ENCODE measurements at places on chromosomes 6 and 20.

DNA sequence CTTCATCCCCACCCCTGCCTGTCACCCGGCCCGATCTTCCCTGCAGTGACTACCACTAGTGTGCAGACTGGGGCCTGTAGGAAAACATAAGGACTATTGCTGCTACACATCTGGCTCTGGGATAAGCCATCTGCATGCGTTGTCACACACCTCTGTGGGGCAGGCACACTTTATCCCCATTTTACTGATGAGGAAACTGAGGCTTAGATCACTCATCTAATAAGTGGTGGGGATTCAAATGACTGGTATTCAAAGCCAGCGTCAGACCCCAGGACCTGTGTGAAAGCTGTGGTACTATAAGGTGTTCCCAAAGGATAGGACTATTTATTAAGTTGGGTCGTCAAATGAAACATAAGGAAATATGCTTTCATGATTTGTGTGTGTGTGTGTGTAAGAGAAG lies 148.9 kb upstream of the RNF24 start:
- no peak for DNase-seq

GRCh38 chr6:56685102-56685733 lies 42.5 kb upstream of the DST start:
- no peak for DNase-seq

- DNase-seq, result no peak
These were observed 4.0 kb downstream of the VARS1 start for GRCh38 chr6:31791324-31792089.

DNA sequence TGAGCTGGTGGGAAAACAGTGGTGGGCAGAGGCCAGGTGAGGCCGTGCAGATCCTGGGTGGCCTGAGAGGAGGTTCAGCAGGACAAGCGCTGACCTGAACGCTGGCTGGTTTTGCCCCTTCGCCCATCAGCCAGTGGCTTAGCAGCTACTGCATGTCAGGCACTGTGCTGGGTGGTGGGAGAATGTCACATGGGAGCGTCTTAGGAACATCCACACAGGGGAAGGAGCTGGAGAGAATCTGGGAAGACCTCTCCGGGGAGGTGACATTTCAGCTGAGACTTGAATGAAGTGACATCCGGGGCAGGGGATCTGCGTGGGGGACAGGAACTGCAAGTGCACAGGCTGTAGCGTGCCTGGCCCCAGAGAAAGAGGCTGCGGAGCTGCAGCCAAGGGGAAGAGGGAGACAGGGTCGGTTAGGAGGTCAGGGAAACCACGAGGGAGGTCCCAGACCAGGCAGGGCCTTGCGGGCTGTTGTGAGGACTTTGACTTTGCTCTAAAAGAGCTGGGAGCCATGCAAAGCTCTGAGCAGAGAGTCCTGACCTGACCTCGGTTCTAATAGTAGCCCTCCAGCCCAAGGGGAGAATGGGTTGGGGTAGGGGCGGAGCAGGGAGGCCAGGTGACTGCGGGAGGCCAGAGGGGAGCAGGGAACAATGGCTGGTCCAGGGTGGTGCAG lies 156.8 kb upstream of the PTPN1 start:
- no peak for DNase-seq

GRCh38 chr6:161443848-161444247 lies 170.0 kb upstream of the AGPAT4 start:
- DNase-seq, result no peak

GRCh38 chr6:153123801-153124200 lies 7.3 kb downstream of the RGS17 start:
- no peak for DNase-seq

GRCh38 chr20:32089637-32090362 lies 19.7 kb upstream of the TM9SF4 start:
- DNase-seq, result no peak

GRCh38 chr6:169042061-169042460 lies 211.6 kb downstream of the THBS2 start:
- DNase-seq, result no peak

DNA sequence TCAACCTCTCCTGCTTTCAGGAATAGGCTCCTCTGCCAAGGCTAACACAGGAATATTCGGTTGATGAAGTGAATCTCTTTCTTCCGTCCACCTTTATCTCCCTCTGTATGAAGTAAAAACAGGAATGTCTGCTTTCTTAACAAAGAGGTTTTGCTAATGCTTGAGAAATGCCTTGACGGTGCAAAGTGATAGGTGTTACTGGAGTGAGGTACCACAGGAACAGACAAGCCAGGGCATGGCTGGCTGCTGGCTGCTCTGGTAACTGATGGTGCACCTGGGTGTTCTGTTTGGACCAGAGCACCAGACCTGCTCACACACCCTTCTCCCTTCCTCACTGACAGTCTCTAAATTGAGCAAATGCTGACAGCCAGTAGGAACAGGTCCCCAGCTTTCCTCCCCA lies 174.0 kb upstream of the FBXL4 start:
- no peak for DNase-seq

DNA sequence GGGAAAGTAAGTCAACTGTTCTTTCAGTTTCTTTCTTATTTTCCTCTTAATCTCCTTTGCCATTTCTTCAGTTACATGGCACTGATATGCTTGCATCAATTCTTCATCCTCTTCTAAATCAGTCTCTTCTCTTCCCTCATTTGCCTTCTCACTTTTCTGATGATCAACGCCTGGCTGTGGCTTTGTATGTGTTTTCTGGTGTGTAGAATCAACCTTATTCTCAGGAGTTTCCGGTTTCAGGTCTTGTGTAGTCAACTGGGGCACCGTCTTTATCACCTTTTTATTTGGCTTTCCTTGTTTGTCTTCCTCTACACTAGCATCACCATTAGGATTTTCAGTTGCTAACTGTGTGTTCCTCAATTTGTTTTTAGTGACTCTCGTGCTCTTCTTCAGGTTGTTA lies 31.6 kb downstream of the AHI1 start:
- DNase-seq, result no peak

DNA sequence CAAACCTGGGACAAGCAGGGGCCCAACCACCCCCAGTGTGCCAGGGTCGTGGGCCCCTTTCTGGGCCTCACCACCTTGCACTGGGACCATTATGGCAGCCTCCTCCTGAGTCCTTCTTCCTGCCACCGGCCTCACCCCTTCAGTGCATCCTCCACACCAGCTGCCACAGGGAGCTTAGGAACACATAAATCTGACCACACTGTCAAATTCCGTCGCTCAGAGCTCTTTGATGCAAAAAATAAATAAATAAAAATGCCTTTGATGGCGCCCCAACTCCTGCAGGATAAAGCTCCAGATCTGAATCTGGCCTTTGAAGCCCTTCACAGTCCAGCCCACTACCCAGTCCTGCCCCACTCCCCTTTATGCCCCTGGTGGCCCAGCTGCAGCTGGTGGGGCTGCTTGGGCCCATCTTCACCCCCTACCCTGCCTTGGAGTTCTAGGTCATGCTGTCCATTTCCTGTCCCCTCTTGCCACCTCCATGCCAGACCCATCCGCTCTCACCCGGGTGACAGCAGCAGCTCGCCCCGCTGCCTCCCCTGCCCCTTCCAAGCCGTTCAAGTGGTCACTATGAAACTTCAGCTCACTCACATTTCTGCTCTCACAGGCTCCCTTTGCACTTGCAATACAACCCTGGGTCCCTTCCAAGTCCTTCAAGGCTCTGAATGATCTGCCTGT lies 16.0 kb downstream of the MYH7B start:
- no peak for DNase-seq

DNA sequence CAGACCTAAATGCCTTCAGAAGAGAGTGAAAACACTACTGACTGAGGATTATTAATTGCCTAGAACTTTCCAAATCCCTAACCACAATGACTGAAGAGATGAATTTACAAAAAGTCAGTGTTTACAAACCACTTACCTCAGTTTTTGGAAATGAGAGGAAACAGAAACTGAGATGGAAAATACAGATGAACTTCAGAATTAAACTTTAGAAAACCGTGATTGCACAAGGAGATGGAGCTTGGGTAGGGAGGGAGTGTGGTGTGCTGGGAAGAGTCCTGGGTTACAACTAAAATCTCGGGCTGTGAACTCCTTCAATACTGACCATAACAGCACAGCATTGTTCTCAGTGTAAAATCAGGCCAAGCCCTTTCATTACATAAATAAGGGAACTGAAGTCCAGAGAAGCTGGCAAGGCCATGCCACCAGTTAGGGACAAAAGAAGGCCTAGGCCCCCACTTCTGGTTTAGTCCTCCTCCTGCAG lies 4.0 kb downstream of the ELMO2 start:
- DNase-seq, result no peak

GRCh38 chr6:64502801-64503200 lies 867.2 kb downstream of the PHF3 start:
- no peak for DNase-seq

GRCh38 chr6:12082368-12082767 lies 70.3 kb downstream of the HIVEP1 start:
- no peak for DNase-seq

- no peak for DNase-seq
These were observed 816.5 kb upstream of the GJE1 start for GRCh38 chr6:141316236-141316635.

DNA sequence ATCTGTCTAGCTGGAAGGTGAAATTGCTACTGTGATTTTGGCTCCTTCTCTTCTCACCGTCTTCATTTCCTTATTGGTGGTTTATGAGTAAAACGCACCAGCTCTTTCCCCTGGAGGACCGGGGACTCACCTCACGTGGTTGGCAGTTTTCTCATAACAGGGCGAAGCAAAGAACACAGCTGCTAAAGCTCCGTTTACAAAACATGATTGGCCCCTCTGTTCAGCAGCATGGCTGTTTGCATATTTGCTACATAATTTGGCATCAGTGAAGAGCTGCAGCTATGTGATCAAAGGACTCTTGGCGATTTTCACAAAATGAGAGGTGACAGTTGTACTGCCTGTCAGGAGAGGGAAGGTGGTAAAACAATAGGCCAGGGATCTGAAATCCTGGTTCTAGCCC lies 20.5 kb upstream of the TMEM181 start:
- no peak for DNase-seq

DNA sequence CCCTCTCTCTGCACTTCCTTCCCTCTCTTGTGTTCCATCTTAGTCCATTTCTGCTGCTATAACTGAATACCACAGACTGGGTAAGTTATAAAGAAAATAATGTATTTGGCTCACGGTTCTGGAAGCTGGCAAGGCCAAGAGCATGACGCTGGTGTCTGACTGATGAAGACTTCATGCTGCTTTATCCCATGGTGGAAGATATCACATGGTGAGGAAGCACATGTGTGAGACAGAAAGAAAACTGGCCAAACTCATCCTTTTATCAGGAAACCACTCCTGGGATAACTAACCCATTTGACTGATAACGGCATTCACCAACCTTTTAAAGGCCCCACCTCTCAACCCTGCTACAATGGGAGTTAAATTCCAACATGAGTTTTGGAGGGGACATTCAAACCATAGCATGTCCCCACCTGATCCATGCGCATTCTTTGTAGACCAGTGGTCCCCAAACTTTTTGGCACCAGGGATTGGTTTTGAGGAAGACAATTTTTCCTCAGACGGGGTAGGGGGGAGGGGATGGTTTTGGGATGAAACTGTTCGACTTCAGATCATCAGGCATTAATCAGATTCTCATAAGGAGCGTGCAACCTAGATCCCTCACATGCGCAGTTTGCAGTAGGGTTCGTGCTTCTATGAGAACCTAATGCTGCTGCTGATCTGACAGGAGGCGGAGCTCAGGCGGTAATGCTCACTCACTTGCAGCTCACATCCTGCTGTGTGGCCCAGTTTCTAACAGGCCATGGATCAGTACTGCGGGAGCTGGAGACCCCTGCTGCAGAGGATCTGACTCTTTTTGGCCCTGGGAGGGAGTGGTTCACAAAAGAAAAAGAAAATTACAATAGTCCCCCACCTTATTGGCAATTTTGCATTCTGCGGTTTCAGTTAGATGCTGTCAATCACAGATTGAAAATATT lies 71.7 kb upstream of the RNF24 start:
- no peak for DNase-seq

- no peak for DNase-seq
These were observed 94.3 kb downstream of the JPH2 start for GRCh38 chr20:44092551-44093248.

DNA sequence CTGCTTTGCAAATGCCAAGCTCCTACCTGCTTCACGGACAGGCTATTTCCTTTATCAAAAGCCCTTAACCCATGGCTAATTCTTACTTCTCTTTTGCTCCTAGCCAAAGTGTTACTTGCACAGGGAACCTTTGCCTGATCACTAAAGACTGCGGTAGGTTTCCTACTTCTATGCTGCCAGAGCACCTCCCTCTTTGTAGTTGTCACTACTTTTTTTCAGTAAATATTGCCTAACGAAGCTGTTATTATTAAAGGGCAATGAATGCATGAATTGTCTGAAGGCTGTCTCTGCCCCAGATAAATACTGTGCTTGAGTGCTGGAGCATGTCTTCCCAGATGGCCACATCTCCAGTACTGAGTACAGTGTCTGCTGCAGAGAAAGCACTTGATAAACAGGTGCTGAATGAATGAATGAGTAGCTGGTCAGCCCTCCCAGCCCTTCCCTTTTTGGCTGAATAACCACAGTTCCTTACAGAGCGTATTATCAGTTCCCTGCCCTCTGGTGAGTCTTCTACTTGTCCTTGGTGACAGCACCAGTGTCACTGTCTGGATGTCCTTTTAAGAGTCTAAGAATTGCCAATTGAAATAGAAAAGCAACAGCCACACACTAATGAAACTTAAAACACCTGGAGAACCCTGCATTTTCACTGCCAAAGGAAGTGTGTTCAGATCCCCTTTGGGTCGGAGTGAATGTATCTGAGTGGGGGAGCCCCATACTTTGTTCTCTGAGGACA lies 73.6 kb upstream of the TRAF3IP2 start:
- DNase-seq, result no peak

DNA sequence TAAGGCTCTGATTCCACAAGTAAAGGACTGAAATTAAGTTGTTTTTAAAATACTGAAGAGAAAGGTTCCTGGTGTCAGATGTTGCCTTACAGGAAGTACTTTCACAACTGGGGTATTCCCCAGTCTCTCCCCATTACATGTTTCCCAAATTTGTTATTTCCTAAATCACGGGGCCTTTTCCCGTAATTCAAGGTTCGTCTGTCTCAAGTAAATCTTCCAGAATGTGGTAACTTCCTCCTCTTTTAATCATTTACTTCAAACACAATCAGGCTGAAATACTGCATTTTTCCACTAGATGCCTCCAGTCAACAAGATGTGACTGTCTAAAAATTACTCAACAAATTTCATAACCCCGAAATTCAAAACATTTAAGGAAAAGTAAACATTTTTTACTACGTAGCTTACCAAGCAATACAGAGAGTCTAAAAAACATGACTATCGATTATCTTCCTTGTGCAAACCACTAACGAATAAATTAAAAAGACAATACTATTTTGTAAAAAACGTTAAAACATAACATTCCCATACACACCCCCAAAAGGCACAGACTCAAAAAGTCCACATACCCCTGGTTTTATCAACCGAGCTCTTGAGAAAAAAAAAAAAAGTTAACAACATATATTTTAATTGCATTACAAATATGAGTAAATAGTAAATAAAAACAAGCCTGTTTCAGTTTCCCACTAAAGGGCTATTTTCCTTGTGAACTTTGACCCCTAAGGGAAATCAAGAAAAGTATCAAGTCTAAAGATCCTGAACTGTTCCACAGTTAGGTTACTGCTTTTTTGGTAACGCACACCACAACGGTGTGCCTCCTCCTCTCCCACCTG lies 1.7 kb downstream of the SOD2 start:
- DNase-seq, result no peak
